ENCODE measurements at places on chromosomes 2 and 18.
A peak's percentile ranks its signal among the peaks of the same experiment; 100 is the strongest.

GRCh38 chr2:8215159-8215863, 466.5 kb upstream of the ID2 start:
- no peak for DNase-seq

DNA sequence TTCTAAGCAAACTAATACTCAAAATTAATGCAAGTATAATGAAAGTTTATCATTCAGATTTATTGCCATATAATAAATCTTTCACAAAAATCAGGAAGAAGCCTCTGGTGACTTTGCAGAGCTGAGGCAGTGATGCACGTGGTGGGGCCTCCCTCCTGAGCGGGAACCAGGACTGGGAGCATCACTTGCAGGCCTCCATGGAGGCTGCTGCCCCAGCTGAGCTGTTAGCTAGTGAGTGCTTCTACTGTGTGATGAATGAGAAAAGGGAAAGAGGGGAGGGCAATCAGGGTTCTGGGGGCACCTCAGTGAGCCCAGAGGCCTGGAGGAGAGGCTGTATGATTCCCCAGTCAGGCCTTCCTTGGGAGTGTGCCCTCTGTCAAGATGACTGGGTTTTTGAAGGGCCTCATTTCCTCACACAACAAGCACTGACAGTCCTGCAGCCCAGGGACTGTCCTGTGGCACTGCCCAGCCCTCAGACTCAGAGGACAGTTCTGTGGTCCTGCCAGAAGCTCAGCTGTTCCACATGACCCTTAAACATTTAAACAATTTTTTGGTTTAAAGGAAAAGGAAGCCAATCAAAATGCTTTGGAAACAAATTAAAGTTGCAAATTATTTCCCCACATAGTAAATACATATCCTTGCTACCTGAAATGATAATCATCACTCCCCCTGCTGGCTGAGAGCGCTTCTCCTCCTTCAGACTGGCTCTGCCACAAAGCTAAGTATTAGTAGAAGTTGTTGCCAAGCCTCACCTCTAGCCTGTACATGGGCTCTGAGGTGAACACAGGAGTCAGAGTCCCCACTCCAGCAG, 90.9 kb upstream of the SMAD7 start:
- DNase-seq: peak; percentile 23

DNA sequence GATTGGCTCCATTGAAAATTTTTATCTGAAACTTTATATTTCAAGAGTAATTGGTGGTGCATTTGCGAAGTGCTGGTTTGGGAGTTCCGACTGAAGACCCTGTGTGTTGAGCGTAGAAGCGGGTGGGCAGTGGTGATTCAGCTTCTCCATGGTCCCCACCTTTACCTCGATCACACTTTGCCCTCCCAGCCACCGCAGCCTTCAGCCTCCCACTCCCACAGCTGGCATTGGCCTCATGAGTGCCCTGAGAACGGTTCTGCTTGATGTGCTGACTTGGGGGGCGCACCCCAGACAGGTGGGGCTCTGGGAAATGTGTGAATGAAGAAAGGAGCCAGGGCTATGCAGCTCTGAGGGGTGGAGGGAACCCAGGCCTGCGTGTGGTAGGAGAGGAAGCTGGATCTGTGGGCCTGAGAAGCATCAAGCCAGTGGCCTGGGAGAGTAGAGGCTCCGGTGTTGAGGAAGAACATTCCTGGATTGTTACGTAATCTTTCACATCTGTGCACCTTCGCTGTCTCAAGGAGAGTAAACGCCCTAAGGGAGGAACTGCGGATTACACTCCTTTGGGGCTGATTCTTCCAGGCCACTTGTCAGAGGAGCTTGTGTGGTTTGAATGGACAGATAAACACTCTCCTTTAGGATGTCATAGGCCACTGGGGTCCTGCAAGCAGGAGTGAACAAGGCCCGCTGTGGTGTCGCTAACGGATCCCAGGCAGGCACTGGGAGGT, 83.8 kb downstream of the NPAS2 start:
- DNase-seq: no peak

DNA sequence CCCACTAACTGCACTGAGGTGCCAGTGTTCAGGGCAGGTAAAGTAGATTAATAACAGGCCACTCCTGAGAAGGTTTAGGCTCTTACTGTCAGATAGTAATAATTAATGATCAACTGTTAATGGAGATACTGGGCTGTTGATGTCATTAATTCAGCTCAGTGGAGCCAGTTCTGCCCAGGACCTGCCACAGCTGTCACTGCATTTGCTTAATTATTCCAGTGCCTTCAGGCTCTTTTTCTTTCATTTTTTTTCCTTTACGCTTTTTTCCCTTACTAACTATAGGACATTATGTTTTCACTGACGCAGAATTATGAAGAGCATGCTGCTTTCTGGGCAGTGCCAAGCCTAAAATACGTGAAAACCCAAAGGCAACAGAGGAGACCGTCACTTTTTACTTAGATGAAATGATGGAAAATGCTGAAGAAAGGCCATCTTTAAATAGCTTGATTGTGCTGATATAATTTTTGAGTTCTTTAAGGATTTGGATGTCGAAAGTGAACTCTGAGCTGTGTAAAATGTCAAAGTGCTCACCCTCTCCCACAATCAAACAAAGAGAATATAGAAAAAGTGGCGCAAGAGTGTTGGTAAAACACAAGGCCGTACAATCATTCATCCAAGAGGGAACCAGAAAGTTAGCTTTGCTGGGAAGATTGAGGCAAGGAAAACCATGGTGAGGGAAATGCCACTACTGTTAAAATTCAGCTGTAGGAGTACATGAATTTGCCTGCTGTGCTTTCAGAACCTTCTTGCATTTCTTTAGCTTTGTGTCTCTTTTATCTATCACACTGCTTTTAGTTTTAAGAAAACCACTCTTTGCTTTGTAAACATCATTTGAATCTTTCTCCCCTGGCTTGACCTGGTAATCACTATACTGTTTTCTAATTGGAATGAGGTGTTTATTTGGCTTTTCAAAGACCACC, 192.0 kb upstream of the ZEB2 start:
- no peak for DNase-seq

GRCh38 chr2:71944183-71944550, 203.5 kb downstream of the CYP26B1 start:
- peak; percentile 3 for DNase-seq

GRCh38 chr2:221465776-221466175, 106.3 kb downstream of the EPHA4 start:
- DNase-seq: no peak

DNA sequence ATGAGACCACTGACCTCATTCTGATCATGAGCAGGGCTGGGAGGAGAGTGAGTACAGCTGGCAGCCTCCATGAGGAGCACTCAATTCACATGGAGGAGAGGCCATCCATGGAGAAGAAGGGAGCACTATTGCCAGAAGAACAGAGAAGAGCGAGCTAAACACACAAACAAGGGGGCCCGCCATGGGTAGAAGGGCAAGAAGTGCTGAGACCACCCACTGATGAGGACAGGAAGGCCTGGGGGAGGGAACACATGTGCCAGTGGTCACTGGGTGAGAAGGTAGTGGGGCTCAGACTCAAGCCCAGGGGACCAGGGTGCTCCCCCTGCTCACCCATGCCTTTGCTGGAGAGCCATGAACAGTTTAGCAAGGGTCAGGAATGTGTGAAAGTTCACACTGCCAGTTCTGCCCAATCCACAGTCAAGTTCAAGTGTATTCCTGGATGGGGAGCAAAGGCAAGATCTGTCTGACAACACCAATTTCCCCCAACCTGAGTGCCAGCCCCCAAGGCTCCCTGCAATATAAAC, 57.7 kb downstream of the TTC32 start:
- no peak for DNase-seq

DNA sequence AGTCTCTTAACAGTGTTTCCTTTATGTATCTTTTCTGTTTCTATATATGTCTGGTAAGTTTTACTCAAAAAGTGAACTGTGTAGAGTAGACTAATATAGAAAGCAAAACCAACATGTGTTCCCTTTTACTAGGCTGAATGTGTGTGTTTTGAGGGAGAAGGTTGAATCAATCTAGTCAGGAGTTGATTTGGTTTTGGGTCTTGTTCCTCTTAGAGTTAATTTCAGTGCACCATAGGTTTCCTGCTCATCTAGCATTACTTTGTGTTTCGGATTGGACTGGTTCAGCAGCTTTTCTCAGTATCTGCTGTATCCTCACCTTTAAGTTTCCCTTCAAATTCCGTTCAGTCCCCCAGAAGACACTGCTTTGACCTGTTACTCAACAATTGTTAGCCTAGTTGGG, 52.0 kb upstream of the TRIM43 start:
- no peak for DNase-seq

- no peak for DNase-seq
Measured at GRCh38 chr2:9145109-9145751, 61.4 kb upstream of the ASAP2 start.

GRCh38 chr2:196233021-196233804, 61.8 kb upstream of the STK17B start:
- DNase-seq: no peak

DNA sequence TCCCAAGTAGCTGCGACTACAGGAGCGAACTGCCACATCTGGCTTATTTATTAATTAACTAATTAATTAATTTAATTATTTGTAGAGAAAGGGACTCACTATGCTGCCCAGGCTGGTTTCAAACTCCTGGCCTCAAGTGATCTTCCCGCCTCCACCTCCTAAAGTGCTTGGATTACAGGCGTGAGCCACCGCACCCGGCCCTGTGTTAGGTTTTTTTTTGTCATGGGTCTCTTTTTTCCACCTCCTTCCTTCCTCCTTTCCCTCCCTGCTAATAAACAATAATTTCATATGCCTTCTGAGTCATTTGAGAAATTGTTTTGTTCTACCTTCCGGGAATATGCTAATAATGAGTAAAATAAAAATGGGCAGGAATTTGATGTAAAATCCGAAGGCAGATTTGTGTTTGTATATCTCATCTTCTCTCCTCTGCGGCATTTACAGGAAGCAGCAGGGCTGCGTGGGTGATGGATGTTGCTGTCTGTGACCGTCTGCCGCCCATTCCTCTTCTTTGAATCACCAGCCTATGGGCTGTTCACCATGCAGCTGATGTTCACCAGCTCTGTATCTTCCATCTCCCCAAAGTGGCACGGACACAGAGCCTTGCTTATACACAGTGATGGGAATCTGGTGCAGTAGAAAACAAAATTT, 89.9 kb downstream of the ACSL3 start:
- no peak for DNase-seq

DNA sequence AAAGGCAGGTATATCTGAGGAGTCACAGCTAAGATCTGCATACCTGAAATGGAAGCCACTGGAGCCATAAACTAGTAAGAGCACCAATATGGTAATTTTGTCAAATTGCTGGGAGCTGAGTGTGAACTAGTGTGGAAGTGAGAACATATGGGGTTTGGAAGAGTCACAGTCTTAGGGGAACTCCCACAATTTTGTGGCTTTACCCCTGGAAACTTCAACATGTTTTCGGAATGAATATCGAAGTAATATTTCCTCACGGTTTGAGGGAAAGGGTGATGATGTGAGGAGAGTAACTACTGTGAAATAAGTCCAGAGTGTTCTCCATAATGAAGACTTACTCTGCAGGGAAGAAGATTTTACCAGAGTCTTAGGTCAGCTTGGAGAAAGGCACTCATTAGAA, 565.9 kb downstream of the RIT2 start:
- DNase-seq: no peak

- no peak for DNase-seq
Measured at GRCh38 chr2:30230497-30231211, 680 bp upstream of the LBH start.

- DNase-seq: no peak
Measured at GRCh38 chr2:127528487-127528886, 2.2 kb upstream of the IWS1 start.

GRCh38 chr2:104788742-104789455, 65.0 kb upstream of the POU3F3 start:
- DNase-seq: no peak

DNA sequence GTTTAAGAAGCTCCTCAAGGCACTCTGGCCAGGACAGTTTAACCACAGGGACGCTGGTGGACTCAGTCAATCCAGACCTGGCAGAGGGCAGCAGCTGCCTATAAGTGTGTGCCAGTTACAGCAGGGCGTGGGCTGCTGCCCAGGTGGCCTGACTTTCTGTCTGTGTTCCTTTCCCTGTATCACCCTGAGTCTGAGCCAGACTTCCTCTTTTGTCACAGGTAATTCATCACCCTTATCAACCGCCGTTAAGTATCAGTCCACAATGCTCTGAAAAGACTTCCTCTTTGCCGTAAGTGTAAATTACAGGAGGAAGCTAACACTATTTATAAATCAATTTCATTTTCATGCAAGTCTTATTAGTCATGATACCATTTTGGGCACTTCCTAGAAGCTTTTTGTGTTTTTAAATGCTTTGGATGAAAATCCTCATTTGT, 7.0 kb downstream of the LPIN1 start:
- no peak for DNase-seq

DNA sequence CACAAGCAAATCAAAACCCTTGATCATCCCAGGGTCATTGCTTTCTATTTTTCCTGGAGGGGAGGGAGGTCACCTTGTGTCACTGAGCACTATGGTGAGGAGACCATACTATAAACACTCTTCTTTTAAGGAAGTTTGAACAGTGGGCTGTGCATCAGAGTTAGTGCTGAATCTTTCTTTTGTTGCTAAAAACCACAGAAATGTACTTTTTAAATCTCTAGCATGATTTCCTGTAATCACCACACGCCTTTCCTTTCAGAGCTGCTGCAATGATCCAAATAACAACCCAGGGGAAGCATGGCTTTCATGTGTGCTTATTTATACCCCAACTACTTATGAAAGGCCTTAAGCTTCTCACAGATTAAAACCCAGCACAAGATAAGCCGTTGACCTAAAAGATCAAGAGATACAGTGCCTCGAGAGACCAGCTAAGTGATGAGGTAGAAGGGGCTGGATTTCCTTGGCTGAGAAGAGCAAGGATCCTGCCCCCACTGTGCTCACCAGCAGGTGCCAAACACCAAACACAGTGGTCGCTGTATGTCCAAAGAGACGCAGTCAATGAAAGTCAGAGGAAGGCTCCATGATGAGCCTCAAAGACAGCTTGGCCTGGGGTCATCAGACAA, 34.7 kb downstream of the TRABD2A start:
- DNase-seq: no peak

DNA sequence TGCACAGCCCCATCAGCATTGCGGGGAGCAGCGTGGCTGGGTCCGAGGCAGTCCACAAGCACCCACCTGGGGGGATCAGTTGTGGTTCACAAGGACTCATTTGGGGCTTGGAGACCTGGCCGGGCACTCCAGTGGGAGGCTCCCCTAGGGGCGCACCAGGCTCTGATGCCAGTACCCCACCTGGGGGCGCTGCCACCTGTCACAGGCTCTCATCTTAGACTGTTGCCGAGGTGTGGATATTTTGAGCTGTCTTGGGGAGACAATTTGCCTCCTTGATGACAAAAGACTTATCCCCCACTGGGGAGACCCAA, 3.0 kb downstream of the ADRA2B start:
- no peak for DNase-seq

- DNase-seq: no peak
Measured at GRCh38 chr2:89784960-89785359, 1093.5 kb downstream of the RPIA start.

- no peak for DNase-seq
Measured at GRCh38 chr2:62817995-62818713, 112.6 kb downstream of the EHBP1 start.

DNA sequence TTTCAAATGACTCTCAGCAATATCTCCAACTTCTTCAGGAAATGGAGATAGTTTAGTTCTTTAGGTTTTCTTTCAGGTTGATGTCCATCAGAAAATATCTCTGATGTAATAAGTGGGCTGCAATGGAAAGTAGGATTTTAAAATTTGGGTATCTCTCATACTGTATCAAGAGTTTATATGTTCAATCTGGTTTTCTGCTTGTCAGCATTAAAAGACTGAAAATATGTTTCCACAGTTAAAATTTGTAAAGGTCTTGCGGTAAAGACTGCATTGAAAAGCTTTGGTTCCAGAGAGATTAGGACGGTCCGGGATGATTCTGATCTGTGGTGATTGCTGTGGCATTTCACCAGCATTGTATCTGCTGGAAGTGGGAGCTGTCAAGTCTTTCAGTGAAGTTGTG, 83.2 kb downstream of the LYPD1 start:
- DNase-seq: no peak

- DNase-seq: no peak
Measured at GRCh38 chr2:39647104-39647765, 18.5 kb upstream of the TMEM178A start.
